IPS DF 6.9 (cell line): ENCODE measurements at places on chromosomes 7 and 10.
A peak's percentile ranks its signal among the peaks of the same experiment; 100 is the strongest.

DNA sequence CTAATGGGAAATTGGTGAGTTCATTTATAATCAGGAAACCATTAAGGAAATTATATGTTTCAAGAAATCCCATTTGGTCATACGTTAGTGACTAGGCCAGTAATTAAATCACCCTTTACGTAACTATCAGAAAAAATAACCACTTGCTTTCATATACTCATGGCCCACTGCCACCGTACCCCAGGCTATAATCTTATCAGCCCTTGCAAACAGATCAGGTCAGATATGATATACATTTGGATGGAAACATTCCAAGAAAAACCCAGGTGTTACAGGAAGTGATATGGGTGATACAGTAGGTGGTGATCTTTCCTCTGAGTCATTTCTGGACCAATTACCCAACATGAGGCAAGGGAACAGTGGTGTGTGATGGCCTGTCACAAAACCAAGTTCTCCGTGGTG is 481.0 kb upstream of the SEMA3A start:
- no peak for DNase-seq

DNA sequence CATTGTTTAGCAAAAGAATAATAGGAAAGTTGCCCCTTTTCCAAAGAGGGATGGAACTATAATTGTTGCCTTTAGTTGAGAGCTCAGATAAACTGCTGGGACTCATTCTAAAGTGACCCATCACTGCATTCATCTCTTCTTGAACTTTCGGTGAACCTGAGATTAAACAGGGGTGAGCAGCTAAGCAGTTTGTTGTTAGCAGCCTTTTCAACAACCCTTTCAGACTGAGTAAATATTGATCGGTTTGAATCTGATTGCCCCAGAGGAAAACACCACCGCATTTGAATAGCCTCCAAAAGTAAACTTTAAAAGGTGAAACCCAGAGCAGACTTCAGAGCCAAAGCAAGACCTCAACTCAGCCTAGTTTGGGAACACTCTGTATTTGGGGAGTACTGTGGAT is 4.7 kb downstream of the HOXA1 start:
- no peak for DNase-seq

GRCh38 chr7:44383566-44383965 is 58.2 kb upstream of the CAMK2B start:
- DNase-seq, result no peak

DNA sequence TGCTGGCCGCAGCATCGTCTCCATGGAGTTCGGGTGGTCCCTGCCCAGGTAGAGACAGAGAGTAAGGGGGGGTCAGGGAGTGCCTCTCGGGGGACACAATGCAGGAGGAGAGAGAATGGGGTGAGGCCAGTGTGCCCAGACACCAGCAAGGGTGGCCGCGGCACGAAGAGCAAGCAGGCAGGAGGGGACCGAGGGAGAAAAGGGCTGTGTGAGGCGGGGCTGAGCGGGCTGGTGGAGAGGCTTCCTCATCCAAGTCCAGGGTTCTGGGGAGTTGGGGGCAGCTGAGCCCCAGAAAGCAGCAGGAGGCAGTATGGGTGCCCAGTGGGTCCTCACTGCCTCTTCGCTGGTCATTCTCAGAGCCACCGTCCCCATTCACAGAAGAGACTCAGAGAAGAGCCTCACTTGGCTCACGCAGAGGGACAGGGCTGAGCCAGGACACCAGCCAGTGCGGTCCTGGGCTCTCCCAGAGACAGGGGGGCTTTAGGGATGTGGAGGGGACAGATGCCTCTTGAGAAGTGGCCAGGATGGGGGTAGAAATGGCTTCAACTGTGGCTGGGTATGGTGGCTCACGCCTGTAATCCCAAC is 78.9 kb downstream of the MICALL2 start:
- DNase-seq, result no peak

DNA sequence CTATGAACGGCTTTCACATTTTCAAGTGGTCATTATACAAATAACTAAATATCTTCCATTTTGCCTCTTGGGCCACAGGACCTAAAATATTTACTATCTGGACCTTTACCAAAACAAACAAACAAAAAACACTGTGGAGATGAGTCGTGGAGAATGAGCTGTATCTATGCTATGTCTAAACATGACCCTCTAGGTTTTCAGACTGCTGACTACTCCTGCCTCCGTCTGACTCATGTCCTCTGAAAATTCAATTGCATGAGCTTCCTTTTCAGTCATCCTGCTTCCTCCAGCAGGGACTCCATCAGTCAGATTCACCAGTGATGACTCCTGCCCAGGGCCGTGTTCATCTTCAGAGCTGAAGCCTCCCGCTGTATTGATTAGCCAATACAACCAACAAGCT is 96.8 kb downstream of the COL28A1 start:
- no peak for DNase-seq

GRCh38 chr10:72316386-72316700 is 38.4 kb downstream of the DNAJB12 start:
- DNase-seq, result no peak

DNA sequence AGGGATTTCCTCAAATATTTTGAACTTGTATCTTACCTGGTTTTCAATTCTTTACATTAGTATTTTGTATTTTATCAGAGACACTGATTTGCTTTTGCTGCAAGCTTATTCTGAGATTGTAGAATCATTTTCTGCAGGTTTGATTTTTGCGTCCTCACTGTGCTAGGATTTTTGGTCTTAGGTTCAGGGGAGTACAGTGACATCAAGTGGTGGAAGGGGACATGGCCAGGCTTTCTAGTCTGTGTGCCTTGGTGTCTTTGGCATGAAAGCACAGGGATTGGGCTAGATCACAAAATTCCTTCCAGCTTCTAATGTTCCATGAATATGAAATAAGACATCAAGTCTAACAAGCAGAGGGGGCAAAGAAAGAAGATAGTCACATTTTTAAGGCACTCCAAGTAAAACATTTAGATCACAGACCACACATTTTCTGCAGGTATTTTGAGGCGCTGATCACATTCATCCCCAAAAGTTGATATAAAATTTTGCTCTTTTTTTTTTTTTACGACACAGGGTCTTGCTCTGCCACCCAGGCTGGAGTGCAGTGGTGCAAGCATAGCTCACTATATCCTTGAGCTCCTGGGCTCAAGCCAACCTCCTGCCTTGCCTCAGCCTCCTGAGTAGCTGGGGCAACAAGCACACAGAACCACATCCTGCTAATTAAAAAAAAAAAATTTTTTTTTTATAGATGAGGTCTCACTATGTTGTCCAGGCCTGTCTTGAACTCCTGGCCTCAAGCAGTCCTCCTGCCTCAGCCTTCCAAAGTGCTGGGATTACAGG is 124.4 kb downstream of the PON1 start:
- peak; percentile 25 for DNase-seq

DNA sequence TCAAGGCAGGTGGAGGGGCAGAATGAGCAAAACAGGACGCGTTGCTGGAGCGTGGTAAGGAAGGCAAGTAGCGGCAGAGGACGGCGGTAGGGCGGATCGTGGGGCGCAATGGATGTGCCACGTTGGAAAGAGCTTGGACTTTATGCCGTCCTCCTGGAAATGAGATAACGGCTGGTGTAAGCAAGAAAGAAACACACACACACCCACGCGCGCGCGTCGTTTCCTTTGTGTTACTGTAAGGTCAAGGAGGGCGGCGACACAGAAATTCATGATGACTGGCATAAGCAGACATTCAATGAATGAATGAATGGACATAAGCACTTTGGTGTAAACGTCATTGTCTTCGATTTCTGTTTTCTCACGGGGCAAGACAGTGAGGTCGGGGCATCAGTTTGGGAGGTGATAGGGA is 683 bp upstream of the ENTPD7 start:
- DNase-seq, result no peak

- DNase-seq, result no peak
Observed at GRCh38 chr10:72162978-72163377, 52.8 kb upstream of the ANAPC16 start.

DNA sequence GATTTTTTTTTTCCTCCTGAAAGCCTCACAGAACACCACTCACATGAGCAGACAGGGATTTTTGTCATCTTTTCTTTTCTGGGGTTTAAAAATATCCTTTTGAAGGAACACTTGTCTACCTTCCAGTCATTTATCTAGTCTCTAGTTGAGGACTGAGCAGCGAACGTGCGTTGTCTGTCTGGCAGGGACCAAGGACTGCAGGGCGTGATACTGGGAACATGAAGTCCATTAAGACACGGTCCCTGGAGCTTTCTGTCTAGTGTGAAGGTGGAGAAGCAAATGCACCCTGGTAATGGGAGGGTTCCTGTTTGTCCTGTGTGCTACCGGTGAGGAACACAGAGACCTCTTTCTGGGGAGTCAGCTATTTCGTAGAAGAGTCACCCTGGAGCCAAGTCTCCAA is 207.4 kb downstream of the TMEM178B start:
- no peak for DNase-seq

- no peak for DNase-seq
Observed at GRCh38 chr10:95785317-95785716, 29.4 kb downstream of the ENTPD1 start.

GRCh38 chr10:90171014-90171722 is 469.8 kb downstream of the KIF20B start:
- no peak for DNase-seq

GRCh38 chr10:11533328-11533781 is 78.1 kb downstream of the USP6NL start:
- DNase-seq, result peak; percentile 16
